ENCODE measurements at places on chromosomes 2 and 18. TPM values are rescaled to one million over a fixed set of nuclear protein-coding genes. Genes with fewer than 3 reads are reported as not detected.

Gene STPG4
- not detected for polyA plus RNA-seq

Gene PLEKHM3
- polyA plus RNA-seq, result 5.5 TPM

Gene LHCGR
- polyA plus RNA-seq, result 0.51 TPM

Gene KIF1A
- 4.3 TPM for polyA plus RNA-seq

Gene ORC2
- 8.8 TPM for polyA plus RNA-seq

Gene CD8B
- not detected for polyA plus RNA-seq

Gene XIRP2
- 0.51 TPM for polyA plus RNA-seq

Gene DYSF
- polyA plus RNA-seq, result 34.6 TPM
